ENCODE measurements at places on chromosomes 16 and 17.

GRCh38 chr16:31201582-31202413 lies 762 bp downstream of the PYCARD start:
- no peak for DNase-seq

GRCh38 chr17:81961087-81961511 lies at the start of gene NOTUM:
TSS of gene NOTUM (minus strand) at chr17:81961187. CDS start at chr17:81960909, 278 bp downstream.
- DNase-seq: peak; percentile 59

DNA sequence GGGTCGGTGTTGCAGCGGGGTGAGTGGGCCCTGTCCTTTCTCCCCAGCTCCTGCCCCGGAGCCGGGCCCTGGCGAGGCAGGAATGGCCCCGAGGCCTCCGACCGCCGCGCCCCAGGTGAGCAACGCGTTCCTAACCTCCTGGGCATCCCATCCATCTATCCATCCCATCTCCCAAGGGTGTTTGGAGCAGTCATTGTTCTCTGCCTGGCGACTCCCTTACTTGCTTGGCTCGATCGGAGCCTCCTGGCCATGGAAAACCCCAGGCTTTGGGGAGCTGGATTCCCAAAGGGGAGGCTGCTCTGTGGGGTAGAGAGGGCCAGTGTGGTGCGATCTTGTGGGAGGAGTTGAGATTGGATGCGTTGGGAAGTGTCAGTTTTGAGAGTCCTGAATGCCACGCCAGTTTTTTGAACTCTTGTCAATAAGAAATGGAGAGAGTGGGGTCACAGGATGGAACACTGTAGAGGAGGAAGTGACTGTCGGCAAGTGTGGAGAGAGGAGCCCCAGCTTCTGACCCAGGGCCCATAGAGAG lies 684 bp downstream of the ZFP90 start:
- no peak for DNase-seq

DNA sequence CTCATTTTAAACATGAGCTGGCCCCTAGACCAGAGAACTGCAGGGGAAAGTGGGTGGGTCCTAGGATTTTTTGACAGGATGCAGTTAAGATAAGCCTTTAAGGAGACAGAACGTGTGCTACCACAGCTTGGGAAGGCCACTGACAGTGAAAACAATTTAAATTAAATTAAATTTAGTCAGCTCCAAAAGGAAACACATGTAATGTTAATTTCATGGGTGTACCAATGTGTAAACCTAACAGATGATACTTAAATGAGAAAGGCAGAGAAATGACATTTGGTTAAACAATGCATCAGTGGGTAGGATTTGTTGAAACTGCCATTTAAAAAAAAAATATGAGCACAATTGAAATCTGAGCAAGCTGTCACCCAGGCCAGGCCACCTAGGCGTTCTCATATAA lies 250.8 kb downstream of the XYLT1 start:
- no peak for DNase-seq

DNA sequence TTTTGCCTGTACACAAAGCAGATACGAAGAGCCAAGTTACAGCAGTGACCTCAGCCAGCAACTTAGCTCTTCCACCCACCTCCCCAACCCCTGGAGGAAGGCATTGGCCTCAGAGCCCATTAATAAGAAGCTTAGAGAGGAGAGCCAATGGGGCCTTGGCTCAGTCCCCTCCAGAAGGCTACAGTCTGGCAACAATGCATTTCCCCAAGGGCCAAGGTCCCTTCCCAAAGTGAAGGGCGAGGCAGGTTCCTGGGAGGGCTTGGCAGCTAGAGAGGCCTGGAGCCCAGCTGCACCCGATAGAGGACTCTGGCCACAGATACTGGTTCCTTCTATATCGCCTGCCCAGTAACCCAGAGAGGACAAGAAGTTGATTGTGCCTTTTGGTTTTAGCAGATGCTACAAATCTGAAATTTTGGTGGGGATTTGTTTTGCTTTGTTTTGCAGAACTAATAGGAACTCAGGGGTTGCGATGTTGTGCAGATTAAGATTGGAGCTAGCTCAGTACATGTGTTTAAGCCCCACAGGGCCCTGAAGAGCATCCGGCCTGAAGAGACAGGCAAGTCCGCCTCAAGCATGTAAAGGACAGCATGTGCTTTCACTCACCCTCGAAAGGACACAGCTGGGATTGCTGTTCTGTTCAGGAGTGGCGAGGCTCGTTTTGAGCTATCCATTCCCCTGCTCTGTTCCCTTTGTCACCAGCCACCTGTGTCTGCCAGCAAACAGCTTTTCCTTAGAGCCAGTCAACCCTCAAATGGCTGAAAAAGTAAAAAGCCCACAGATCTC lies 12.0 kb upstream of the PNPO start:
- peak; percentile 28 for DNase-seq

DNA sequence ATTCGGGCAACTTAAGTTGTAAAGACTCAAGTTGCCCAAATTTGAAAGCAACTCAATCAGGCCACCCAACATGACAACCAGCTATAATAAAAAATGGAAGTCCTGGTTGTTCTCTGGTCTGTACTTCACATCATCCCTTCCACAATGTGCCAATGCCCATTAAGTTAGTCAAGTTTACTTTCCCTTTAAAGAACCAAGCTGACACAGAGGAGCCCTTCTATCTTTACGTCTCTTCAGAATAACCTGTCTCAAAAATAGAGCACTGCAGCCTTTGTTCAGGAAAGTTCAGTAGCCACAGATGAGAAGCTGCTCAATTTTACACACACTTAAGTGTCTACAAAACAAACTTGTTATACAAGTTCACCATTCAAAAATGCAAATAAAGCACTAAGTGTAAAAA lies 75.1 kb upstream of the C17orf78 start:
- peak; percentile 5 for DNase-seq

- DNase-seq: peak; percentile 36
Measured at GRCh38 chr16:50731130-50731988, 10.5 kb upstream of the CYLD start.

GRCh38 chr17:312476-313148 lies 40.0 kb downstream of the RPH3AL start:
- no peak for DNase-seq

GRCh38 chr16:49749816-49750215 lies 106.1 kb downstream of the ZNF423 start:
- DNase-seq: no peak

GRCh38 chr17:1069847-1070246 lies 72.9 kb downstream of the TIMM22 start:
- no peak for DNase-seq

DNA sequence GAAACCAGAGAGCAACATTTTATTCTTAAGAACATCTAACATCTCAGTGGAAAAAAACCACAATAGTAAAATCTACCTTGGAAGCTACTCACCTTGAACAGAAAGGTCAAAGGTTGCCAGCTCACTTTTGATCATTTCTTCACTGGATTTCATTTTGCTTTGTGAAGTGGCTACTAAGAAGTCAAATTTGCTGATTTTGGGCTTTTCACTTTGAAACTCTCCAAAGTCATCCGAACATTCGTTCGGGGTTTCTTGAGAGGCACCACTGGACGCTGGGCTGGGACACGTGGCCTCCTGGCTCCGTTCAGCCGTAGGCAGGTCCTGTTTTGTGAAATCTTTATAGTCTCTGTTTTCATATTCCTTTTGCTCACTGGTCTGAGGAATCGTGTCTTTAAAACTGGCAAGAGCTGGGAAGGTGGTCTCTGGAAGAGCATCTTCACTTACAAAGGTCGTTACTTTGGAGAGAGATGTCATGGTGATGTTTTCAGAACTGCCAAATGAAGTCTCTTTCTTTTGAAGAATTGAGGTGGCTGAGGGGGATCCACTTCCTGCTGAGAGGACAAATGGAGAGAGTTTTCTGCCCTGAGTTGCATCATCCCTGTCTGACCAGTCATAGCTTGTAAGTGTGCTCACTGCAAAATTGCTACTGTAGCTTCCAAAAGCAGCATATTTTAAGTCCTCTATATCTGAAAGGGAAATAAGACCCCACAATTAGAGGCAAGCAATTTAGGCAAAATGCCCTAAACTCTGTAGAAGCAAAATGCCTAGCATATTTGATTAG lies 52.4 kb downstream of the DUSP14 start:
- DNase-seq: no peak

DNA sequence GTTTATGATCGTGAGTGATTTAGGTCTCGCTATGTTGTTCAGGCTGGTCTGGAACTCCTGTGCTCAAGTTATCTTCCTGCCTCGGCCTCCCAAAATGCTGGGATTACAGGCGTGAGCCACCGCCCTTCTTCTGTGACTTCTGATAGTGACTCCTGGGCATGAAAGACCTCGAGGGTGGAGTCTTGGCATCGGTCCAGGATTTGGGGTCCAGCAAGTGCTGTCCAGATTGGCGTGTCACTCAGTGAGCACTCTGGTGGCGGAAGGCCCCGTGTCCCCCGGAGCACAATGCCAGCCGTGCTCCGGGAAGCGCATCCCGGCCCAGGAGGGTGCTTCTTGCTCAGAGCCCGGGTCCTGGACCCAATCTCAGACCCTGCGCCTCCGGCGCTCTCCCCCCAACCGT lies 6.8 kb downstream of the OR1F1 start:
- no peak for DNase-seq

GRCh38 chr17:74773871-74774286 lies 2.3 kb downstream of the NAT9 start:
- DNase-seq: no peak

DNA sequence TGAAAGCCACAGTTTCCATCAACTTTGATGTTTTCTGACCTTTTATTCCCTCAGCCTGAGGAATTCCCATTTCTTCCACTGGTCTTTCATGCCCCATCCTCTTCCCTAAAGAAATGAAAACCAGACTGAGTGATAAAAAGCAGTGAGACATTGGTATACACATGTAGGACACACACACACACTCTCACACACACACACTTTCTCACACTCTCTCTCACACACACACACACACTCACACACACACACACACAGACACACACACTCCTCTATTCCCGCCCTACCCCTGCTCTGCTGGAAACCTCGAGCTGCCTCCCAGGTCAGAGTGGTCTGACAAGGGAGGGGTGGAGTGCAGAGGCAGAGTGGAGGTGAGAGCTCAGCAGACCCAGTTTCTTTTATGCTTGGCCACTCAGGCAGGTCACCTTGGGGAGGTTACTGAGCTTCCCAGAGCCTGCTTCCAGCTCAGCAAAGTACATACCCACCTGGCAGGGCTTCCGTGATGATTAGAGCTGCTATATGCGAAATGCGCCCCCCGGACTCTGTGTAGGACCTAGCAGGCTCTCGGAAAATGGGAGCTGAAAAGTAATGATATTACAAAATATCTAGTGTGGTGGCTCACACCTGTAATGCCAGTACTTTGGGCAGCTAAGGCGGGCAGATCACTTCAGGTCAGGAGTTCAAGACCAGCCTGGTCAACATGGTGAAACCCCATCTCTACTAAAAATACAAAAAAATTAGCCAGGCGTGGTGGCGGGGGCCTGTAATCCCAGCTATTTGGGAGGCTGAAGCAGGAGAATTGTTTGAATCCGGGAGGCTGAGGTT lies 30.7 kb downstream of the CCR7 start:
- no peak for DNase-seq
